ENCODE measurements at places on chromosomes 6 and 20.

DNA sequence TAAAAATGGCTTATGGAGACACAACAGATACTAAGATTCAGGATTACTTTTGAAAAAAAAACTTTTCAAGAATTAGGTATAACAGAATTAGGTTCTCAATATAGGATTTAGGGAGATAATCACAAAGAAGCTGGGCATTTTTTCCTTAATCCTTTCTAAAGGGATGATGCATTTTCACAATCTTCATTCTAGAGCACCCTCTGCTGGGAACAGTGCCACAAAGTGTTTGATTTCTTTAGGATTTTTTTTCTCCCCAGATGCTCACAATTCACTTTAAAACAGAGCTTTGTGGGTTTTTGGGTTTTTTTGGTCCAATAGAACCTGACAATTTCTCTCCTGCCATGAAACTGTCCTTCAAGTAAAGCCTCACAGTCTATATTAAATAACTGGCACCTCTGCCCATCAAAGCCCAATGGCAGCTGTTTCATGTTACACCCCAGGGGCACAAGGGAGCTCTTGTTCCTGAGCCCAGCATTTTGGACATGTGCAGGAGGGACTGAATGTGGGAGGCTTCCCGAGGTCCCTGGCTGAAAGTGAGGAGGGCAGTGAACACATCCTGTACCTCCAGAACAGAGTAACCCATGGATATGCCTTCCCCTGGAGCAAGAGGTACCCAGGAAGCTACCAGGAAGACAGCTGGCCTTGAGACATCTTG lies 39.7 kb downstream of the PREP start:
- DNase-seq: peak; percentile 28

DNA sequence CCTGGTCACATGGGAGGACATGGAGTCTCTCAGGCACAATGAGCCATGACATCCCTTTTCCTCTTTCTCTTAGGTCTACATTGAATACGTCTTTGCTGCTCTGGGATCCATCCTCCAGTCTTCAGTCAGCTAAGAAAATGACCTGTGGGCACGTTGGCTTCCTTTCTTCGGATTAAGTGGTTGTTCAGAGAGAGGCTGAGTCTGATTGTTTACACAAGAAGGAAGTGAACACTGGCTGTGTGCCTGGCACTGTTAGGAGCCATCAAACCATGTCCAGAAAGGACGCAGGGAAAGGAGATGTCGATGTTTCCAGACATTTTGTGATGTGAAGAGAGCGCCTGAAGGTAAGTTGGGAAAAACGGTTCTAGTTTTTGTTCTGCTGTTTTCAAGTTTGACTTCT lies 309.9 kb upstream of the CDYL start:
- DNase-seq: no peak

DNA sequence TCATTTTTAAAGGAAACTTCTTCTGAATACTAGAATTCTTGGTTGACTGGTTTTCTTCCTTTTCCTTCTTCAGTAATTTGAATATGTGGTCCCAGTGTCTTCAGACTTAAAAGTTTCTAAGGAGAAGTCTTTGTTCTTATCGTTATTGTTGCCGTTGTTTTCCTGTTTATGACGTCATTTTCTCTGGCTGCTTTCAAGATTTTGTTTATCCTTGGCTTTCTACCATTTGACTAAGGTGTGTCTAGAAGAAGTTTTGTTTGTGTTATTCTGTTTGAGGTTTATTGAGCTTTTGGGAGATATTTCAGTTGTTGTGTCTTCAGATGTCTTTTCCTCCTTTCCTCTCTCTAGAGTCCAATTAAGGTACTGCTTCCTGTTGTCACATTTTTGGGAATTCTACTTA lies 24.5 kb downstream of the CDYL start:
- DNase-seq: no peak

DNA sequence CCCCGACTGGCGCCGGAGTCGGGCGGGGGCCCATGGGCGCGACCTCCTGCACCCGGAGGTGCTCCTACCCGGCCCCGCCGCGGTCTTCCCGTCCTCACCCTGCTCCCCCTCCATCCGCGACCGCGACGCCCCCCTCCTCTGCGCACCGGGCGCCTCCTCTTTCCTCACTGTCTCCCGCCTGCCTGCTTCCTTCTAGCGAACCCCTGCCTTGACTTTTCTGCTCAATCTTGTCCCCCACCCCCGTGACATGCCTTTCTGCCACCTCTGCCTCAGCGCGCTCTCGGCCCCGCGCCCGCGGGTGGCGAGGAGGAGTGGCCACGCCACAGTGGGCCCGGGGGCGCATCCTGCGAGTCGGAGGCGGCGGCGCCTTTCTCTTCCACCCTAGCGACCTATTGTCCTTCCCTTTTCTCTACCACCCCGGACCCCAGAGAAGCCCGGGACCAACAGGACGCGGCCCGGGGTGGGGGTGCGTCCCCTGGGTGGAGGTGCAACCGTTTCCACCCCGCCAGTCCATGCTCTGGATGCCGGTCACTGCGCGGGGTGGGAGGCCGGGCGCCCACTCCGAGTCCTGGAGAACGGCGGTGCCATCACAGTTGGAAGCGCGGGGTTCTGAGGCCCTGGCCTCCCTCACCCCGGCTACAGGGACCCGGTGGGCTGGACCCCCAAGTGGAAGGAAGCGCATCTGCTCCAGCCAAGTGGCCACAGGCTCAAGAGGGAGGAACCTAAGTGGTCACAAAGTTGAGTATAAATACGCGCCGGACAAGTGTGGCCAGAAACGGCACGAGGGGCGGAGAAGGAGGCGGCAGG lies 2.0 kb downstream of the PDE10A start:
- peak; percentile 51 for DNase-seq
